Airway epithelial cell (primary cell): ENCODE measurements at places on chromosomes 11 and 22. TPM values are rescaled to one million over a fixed set of nuclear protein-coding genes. Genes with fewer than 3 reads are reported as not detected.

PITPNM1 gene
- 43.8 and 49.0 TPM in 2 replicates for total RNA-seq

DEUP1 gene
- total RNA-seq = not detected in 2 replicates

MMP11 gene
- total RNA-seq = 0.46 and 1.3 TPM in 2 replicates

MYOD1 gene
- total RNA-seq = not detected in 2 replicates

MS4A1 gene
- total RNA-seq = not detected in 2 replicates

CDC42BPG gene
- 15.9 and 17.4 TPM in 2 replicates for total RNA-seq

LRRN4CL gene
- total RNA-seq = 0.09 and 0.28 TPM in 2 replicates

OR6T1 gene
- not detected in 2 replicates for total RNA-seq

TRIM51G gene
- total RNA-seq = not detected in 2 replicates

IGLL1 gene
- total RNA-seq = not detected in 2 replicates
